ENCODE measurements at places on chromosomes 5 and 9.
A peak's percentile ranks its signal among the peaks of the same experiment; 100 is the strongest.

DNA sequence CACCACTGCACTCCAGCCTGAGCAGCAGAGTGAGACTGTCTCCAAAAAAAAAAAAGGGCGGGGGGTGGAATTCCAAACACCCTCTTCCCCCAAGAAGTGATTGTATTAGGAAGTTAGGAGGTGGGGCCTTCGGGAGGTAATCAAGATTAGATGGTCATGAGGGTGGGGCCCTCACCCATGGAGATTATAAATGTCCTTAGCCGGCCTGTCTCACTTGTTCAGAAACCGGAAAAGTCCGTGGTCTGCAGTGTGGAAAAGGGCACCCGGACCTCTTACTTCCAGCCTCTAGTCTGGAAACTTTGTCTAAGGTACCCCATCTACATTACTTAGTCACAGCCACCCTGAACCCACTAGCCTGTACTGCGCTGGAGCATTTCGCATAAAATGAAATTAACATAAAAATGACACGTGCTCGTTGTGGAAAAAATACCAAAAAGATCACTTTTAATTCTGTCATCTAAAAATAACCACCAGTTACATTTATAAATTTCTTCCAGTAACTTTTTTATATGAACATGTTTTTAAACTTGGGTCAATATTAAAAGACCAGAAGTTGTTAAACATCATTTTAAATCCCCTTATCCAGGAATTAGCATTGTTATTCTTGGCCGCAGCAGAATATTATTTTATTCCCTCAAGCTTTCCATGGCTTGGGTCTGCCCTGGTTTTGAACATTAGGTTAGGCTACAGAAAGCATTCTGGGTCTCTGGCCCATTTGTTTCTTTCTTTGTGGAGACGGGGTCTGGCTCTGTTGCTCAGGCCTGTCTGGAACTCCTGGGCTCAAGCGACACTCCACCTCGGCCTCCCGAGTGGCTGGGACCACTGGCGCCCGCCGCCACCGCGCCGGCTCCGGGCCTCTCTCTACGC, 1.2 kb upstream of the CKS2 start:
- peaks cover 49% of the 10 kb centered on the region for H3K36me3 ChIP-seq
- peaks cover 40% of the 10 kb centered on the region for H3K4me1 ChIP-seq
- H3K27me3 ChIP-seq, result no peaks in the 10 kb centered on the region
- peak overlapping the region; percentile 95 for H3K4me3 ChIP-seq
- no peak for DNase-seq

- H3K27ac ChIP-seq, result peak overlapping the region; percentile 87
- H3K27me3 ChIP-seq, result no peaks in the 10 kb centered on the region
- peaks cover 69% of the 10 kb centered on the region for H3K4me1 ChIP-seq
- peaks cover 61% of the 10 kb centered on the region for H3K36me3 ChIP-seq
- peak overlapping the region; percentile 3 for H3K4me3 ChIP-seq
- no peak for DNase-seq
These were observed 34.0 kb downstream of the LPCAT1 start for GRCh38 chr5:1489754-1490153.

- H3K27me3 ChIP-seq, result no peaks in the 10 kb centered on the region
- no peak overlapping the region for H3K4me3 ChIP-seq
- DNase-seq, result no peak
These were observed 332.3 kb downstream of the TRPM3 start for GRCh38 chr9:70789086-70789485.

DNA sequence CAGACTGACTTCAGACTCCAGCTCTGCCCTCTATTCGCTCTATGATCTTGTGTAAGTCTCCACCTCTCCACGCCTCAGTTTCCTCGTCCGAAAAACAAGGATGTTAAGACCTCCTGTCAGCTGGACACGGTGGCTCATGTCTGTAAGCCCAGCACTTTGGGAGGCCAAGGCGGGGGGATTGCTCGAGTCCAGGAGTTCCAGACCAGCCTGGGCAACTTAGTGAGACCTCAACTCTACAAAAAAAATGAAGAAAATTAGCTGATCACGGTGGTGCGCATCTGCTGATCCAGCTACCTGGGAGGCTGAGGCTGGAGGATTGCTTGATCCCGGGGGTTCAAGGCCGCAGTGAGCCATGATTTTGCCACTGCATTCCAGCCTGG, 36.6 kb upstream of the GABRP start:
- no peak overlapping the region for H3K27ac ChIP-seq
- no peak for DNase-seq
- no peaks in the 10 kb centered on the region for H3K4me1 ChIP-seq

- no peak overlapping the region for H3K27ac ChIP-seq
- H3K4me3 ChIP-seq, result no peak overlapping the region
These were observed 67.8 kb downstream of the CAMSAP1 start for GRCh38 chr9:135839516-135839915.

GRCh38 chr5:38207343-38207742, 51.0 kb upstream of the EGFLAM start:
- H3K27me3 ChIP-seq, result peaks cover 4% of the 10 kb centered on the region
- no peaks in the 10 kb centered on the region for H3K36me3 ChIP-seq
- no peak for DNase-seq
- no peak overlapping the region for H3K4me3 ChIP-seq
- no peaks in the 10 kb centered on the region for H3K4me1 ChIP-seq
- H3K27ac ChIP-seq, result no peak overlapping the region

- no peak overlapping the region for H3K27ac ChIP-seq
- H3K4me3 ChIP-seq, result no peak overlapping the region
- DNase-seq, result no peak
- H3K27me3 ChIP-seq, result peaks cover 1% of the 10 kb centered on the region
- H3K4me1 ChIP-seq, result no peaks in the 10 kb centered on the region
These were observed 30.9 kb upstream of the NXNL2 start for GRCh38 chr9:88503845-88504764.

DNA sequence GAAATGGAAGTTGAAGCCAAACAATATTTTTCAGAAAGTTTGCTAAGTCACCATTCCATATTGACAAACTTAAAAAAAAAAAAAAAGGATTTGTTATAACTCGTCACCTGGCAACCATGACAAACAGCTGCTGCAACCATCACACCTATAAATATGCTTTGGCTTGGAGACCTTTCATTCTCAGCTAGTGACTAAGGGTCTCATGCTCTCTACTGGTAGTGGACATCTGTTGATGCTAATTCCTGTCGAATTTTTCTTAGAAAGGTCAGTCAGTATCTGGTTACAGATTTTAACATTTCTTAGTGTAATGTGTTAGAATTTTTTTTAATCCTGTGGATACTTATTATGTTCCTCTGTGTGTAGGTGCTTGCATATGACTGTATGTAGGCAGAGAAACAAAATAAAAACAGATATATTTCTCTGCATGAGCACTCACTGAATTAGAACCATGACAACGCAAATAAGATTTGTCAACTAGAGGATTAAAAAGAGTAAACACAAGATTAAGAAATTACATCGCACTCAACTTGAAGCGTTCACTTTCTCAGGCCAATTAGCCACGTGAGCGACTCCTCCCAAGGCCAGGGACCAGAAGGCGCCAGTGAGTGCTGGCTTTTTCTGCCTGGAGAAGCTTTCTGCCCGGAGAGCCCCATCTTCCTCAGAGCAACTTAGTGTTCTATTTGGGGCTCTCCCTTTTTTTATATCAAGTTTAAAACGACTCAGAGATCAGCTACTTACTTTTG, 27.0 kb upstream of the ZNF622 start:
- H3K4me3 ChIP-seq, result no peak overlapping the region
- H3K4me1 ChIP-seq, result no peaks in the 10 kb centered on the region
- no peaks in the 10 kb centered on the region for H3K27me3 ChIP-seq
- no peak overlapping the region for H3K27ac ChIP-seq

DNA sequence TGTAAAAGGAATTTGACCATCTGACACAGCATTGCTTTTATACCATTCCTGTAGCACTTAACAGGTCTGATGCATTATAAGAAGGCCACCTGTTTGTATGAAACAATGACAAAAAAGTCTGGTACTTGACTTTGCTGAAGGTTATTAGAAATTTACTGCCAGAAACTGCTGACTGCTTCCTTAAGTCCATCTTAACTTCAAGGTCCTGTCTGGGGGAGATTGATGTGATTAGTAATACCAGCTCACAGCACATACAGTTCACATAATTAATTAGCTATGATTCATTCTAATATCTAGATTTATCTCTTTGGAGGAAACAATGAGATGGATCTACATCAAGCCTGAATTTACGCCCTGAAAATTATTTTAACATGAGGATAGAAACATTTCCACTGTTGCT, 49.6 kb upstream of the TEK start:
- no peak overlapping the region for H3K4me3 ChIP-seq
- DNase-seq, result no peak
- H3K4me1 ChIP-seq, result no peaks in the 10 kb centered on the region
- H3K27ac ChIP-seq, result no peak overlapping the region
- no peaks in the 10 kb centered on the region for H3K27me3 ChIP-seq
- H3K36me3 ChIP-seq, result no peaks in the 10 kb centered on the region

GRCh38 chr9:70566751-70567150, 152.3 kb upstream of the KLF9 start:
- no peak overlapping the region for H3K27ac ChIP-seq
- no peaks in the 10 kb centered on the region for H3K27me3 ChIP-seq
- peaks cover 8% of the 10 kb centered on the region for H3K36me3 ChIP-seq
- peaks cover 41% of the 10 kb centered on the region for H3K4me1 ChIP-seq

GRCh38 chr5:43553381-43553780, 3.5 kb downstream of the PAIP1 start:
- no peak for DNase-seq
- peaks cover 19% of the 10 kb centered on the region for H3K36me3 ChIP-seq
- H3K27me3 ChIP-seq, result no peaks in the 10 kb centered on the region
- H3K27ac ChIP-seq, result no peak overlapping the region
- H3K4me1 ChIP-seq, result peaks cover 19% of the 10 kb centered on the region

DNA sequence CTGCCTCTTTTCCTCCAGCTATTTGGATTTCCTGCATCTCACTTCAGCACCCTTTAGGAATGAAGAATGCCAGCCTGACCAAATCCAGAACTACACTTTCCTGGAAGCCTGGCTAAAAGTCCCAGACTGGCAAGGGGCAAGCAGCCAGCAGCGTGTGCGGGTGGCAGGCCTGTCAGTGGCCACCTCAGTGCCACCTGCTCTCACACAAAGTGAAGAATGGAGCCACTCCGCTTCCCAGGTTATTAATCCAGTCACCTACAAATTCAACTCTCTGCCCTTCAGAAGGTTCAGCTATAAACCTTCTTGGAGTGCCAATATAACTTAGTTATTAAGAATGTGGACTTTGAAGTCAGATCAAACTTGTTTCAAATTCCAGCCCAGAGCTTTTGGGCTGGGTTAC, 6.7 kb upstream of the ALDOB start:
- DNase-seq, result no peak
- no peak overlapping the region for H3K4me3 ChIP-seq

DNA sequence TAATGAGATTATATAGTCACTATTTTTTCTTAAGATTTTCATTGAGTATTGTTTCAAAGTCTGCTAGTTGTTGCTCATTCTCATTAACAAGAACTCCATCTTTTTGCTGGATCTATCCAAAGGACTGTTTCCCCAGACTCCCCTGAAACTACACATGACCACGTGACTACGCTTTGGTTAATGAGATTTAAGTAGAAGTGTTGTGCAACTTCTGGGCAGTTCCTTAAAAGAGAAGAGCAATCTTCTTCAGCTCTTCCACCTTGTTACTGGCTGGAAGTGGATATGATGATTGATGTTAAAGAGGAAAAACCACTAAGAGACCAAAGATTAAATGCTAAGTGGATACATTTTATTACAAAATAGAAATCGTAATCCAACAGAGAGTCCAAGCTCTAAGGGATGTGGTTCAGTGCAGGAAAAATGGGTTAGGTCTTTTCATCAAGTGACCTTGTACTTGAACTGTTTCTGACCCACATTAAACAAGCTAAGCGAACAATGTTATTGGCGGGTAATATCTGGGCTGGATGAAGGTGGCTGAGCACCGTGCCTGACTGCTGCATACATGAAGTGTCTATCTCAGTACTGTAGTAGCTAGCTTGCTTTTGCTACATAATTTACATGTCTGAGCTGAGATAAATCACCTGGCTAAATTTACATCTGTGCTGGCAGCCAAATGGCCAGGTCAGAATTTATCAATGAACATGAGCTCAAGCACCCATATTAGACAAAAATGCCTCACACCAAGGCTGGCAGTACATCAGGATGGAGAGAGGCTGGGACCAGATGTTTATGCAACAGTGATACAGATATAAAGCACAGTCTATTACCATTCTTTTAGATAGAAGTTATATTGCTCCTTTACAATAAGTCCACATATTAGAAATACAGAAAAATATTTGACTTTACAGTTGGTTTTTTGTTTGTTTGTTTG, 7.5 kb upstream of the CTNNAL1 start:
- DNase-seq, result no peak
- no peaks in the 10 kb centered on the region for H3K27me3 ChIP-seq
- no peak overlapping the region for H3K4me3 ChIP-seq
- peaks cover 24% of the 10 kb centered on the region for H3K36me3 ChIP-seq

GRCh38 chr5:52469420-52469819, 318.3 kb upstream of the ITGA1 start:
- no peaks in the 10 kb centered on the region for H3K27me3 ChIP-seq
- peak overlapping the region; percentile 42 for H3K4me3 ChIP-seq
- peak overlapping the region; percentile 36 for H3K27ac ChIP-seq
- peak; percentile 31 for DNase-seq
- peaks cover 10% of the 10 kb centered on the region for H3K4me1 ChIP-seq

- H3K27ac ChIP-seq, result no peak overlapping the region
- H3K4me3 ChIP-seq, result no peak overlapping the region
- H3K36me3 ChIP-seq, result no peaks in the 10 kb centered on the region
- H3K4me1 ChIP-seq, result peaks cover 10% of the 10 kb centered on the region
- H3K27me3 ChIP-seq, result peaks cover 30% of the 10 kb centered on the region
These were observed 65.0 kb downstream of the UGCG start for GRCh38 chr9:111961575-111961974.

- no peak overlapping the region for H3K27ac ChIP-seq
- H3K36me3 ChIP-seq, result no peaks in the 10 kb centered on the region
- no peak for DNase-seq
- H3K4me3 ChIP-seq, result no peak overlapping the region
These were observed 421.3 kb downstream of the CDH12 start for GRCh38 chr5:22431840-22432239.

DNA sequence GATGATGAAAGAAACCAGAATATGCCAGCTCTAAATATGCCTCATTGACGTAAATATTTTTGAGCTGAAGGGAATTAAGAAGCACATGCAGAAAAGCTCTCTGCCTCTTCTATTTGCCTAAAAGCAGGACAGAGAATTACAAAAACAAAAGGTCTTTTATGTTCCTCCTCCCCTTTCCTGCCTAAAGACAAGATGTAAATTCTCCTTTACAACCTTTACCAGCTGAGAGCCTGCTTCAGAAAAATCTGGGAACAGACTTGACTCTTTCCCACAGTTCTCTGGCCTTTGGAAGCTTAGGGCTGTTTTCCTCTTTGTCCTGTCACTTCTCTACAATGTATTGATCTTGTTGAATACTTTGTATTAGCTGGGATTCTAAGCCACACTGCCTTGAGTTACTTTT, 199.7 kb downstream of the TMC1 start:
- no peaks in the 10 kb centered on the region for H3K4me1 ChIP-seq
- H3K36me3 ChIP-seq, result no peaks in the 10 kb centered on the region
- no peak overlapping the region for H3K27ac ChIP-seq
- no peak for DNase-seq
- H3K27me3 ChIP-seq, result no peaks in the 10 kb centered on the region
